ENCODE measurements at places on chromosomes 5 and 9.

DNA sequence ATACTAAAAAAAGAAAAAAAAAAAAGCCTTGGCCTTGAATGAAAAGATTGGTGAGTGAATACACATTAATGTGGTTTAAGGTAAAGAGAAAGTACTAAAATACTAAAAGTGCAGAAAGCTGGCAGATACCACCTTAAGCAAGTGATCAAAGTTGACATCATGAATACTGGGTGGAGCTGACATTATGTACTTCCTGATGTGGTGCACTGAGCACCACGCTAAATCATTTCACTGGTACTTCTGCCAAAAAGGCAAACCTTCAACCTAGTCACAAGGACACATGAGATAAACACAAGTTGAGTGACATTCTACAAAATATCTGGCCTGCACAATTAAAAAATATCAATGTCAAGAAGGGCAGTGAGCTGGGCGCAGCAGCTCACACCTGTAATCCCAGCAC is 33.8 kb upstream of the PANK3 start:
- no peak for DNase-seq

DNA sequence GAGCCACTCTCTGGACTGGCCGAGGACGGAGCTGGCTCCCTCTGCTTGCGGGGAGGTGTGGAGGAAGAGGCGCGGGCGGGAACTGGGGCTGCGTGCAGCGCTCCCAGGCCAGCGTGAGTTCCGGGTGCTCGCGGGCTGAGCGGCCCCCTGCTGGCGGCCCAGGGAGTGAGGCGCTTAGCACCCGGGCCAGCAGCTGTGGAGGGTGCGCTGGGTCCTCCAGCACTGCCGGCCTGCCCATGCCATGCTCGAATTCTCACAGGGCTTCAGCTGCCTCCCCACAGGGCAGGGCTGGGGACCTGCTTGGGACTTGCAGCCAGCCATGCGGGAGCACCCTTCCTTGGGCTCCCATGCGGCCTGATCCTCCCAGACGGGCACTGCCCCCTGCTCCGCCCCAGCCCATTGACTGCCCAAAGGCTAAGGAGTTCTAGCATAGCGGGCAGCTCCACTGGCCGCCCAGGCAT is 416.9 kb downstream of the MRPS30 start:
- DNase-seq, result no peak

DNA sequence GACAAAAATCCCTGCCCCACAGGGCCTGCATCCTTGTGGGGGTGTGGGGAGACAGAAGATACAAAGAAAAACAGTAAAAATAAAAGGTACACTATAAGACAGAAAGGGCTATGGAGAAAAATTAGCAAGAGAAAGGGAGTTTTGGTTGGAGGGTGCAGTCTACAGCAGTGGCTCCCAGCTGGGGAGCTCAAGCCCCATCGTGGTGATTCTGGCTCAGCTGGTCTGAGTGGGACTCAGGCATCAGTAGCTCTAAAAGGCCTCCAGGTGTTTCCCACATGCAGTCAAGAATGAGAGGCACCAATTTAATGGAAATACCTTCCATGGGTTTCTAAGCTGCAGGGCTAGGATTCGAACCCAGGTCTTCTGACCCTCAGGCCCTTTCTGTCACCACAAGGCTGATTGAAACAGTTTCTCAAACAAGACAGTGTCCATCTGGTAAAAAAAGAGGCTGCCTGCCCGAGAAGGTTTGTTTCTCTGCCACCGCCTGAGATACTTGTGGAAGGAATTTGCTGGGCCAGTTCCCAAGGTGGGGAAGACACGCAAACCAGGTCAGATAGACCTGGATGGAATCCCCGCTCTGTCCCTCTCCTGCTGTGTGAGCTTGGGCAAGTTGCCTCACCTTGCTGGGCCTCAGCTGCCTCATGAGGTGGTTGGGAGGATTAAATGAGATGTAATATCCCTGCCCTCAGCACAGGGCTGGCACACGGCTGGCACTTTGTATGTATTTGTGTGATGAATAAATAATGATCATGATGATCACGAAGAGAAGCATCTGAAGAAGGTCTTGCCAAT is 43.1 kb downstream of the COL27A1 start:
- DNase-seq, result no peak

- DNase-seq, result peak; percentile 4
Observed at GRCh38 chr5:164958688-164959087, 1453.3 kb downstream of the MAT2B start.

- DNase-seq, result no peak
Observed at GRCh38 chr9:136526625-136527066, 19.2 kb downstream of the NOTCH1 start.

GRCh38 chr5:94969174-94969573 is 315.7 kb downstream of the MCTP1 start:
- DNase-seq, result peak; percentile 43

- no peak for DNase-seq
Observed at GRCh38 chr5:91183743-91184142, 199.4 kb downstream of the ARRDC3 start.

DNA sequence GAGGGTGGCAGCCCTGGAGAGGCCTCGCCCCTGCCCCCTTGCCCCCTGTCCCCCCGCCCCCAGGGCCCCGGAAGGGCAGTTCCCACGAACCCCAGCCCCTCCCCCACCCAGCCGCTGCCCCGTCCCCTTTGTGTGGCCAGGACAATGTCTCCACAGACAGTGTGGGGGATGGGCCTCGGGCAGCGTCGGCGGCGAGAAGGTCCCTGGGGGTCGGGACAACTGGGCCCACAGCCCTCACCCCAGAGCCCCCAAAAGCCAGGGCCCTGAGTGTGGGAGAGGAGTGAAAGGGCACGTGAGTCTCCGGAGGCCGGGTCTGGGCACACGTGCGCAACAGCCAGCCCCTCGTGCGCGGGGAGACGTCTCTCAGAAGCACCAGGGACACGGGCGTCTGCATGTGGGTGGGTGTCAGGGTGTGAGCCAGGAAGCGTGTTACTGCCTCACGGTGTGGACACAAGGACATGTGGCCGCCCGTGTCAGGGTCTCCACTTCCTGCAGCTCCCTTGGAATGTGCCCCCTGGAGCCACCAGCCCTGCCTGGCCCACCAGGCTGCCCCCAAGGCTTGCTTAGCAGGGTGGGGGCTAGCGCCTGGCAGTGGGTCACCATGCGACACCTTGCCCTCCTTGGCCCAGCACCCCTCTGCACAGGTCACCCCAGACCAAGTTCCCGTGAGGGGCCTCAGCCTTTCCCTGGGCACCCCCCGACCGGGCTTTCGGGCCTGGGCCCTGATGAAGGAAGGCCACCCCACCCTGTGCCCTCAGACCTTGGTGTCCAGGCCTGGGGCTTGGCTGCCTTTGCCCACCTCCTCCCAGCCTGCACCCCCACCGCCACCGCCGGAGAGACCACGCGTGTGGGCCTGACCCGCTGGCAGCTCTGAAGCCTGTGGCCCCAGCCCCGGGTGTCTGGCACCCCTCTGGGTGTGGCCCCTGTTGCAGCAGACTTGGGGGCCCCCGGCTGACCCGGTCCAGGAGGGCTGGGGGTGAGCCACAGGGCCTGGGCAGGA is 12.8 kb upstream of the NRARP start:
- no peak for DNase-seq

GRCh38 chr5:82794876-82795275 is 282.3 kb downstream of the TMEM167A start:
- no peak for DNase-seq

DNA sequence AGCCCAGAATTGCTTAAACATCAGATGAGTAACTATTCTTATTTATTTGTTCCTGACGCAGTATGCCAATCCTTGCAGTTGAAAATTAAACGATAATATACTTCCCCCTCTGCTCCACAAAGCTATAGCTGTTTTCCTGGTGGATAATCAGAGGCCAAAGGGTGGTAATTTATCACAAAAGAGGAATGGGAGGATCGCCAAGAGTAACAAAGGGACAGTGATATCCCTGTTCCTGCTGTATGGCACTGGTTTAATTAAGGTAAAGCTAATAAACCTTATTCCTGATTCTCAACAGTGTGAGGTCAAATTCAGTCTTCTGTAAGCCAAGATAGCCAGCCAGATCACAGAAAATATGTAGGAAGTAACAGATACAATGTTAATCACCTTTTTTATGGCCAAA is 33.4 kb upstream of the PTGER4 start:
- DNase-seq, result no peak

GRCh38 chr5:120958877-120959485 is 494.9 kb downstream of the PRR16 start:
- DNase-seq, result no peak

Measured in iris pigment epithelial cell (primary cell).